NCI-H187 (cell line): ENCODE measurements at places on chromosomes 4 and X.

DNA sequence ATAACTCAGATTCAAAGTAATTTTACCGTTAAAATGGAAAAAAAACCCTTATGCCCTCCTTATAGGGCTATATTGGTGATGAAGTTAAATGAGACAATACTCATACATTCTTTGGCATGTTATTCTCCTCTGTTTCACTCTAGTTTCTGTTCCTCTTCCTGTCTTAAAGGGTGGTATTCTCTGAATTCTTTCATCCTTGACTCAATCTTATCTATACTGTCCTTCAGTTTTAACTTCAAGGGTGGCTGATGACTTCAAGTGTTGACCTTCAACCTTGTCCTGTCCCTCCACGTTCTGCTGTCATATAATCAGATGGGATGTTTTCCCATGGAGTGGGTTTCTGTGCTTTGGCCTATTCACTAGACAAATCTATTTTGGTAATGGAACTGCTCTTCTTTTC, 44.0 kb downstream of the ZNF518B start:
- no peak for DNase-seq

GRCh38 chr4:155966171-155966570, 12.5 kb upstream of the CTSO start:
- DNase-seq: no peak

GRCh38 chr4:38149472-38149996, 189.3 kb downstream of the PTTG2 start:
- DNase-seq: no peak

- DNase-seq: no peak
Measured at GRCh38 chr4:28444886-28445496, 1584.3 kb downstream of the STIM2 start.

- no peak for DNase-seq
Measured at GRCh38 chrX:28278251-28278650, 297.0 kb upstream of the DCAF8L1 start.

DNA sequence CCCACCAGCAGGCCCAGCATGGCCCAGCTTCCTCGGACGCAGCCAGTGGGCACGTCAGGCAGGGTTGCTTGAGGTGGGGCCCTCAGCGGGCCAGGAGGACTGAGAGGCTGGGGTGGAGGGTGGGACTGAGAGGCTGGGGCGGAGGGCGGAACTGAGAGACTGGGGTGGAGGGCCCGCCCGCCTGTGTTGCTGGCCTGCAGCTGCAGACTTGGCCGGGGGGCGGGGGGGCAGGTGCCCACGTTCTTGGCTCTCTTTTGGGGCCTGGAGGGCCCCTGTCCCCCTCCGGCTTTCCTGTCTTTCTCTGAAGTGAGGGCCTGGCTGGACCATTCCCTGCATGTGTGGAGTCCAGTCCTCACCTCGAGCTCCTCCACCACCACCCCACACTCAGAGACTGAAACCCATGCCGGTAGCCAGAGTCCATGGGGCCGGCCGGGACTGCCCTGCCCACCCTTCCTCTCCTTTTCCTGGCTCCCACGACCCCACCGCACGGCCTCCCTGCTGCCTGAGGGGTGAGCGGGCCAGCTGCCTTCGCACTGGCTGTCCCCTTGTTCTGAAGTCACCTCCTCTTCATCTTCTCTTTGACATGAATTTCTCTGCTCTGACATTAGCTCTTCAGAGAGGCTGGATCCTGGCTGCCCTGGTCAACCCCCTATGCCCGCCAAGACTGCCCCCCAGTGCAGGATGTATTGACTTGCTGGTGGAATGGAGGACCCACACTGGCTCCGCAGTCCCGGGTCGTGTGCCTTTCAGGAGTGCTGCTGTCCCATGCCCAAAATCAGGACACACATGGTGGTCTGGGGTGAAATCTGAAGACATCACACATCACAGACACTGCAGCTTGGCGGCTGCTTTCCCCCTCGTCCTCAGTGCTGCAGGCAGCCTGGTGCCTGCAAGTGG, 10.1 kb upstream of the NKX1-1 start:
- no peak for DNase-seq
